LoVo (cell line): ENCODE measurements at places on chromosomes 3 and 15.

DNA sequence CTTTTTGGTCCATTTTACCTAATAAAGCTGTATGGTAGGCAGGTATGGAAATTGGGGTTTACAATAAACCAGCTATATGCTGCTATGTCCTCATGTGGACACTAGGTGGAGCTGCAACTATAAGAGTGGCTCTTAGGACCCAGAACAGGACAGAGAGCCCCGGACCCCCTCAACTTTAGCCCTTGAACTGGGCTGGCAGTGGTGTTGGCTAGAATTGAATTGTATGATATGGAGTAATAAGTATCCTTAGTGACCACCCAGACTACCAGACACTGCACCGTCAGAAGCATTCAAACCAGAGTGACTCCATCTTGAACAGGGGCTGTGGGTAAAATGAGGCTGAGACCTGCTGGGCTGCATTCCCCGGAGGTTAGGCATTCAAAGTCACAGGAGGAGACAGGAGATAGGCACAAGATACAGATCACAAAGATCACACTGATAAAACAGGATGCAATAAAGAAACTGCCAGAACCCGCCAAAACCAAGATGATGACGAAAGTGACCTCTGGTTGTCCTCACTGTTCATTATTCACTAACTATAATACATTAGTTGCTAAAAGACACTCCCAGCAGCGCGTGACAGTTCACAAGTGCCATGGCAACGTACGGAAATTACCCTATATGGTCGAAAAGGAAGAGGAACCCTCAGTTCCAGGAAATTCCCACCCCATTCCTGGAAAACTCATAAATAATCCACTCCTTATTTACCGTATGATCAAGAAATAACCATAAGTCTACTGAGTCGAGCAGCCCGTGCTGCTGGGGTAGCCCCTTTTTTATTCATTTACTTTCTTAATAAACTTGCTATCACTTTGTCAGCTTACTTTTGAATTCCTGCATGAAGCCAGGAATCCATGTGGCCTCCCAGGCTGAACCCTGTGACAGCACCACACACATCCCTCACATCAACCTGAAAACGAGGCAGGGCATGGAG lies 68.7 kb upstream of the BLM start:
- peak; percentile 78 for DNase-seq

GRCh38 chr3:57706462-57706861 lies 13.6 kb upstream of the DENND6A start:
- peak; percentile 73 for DNase-seq

DNA sequence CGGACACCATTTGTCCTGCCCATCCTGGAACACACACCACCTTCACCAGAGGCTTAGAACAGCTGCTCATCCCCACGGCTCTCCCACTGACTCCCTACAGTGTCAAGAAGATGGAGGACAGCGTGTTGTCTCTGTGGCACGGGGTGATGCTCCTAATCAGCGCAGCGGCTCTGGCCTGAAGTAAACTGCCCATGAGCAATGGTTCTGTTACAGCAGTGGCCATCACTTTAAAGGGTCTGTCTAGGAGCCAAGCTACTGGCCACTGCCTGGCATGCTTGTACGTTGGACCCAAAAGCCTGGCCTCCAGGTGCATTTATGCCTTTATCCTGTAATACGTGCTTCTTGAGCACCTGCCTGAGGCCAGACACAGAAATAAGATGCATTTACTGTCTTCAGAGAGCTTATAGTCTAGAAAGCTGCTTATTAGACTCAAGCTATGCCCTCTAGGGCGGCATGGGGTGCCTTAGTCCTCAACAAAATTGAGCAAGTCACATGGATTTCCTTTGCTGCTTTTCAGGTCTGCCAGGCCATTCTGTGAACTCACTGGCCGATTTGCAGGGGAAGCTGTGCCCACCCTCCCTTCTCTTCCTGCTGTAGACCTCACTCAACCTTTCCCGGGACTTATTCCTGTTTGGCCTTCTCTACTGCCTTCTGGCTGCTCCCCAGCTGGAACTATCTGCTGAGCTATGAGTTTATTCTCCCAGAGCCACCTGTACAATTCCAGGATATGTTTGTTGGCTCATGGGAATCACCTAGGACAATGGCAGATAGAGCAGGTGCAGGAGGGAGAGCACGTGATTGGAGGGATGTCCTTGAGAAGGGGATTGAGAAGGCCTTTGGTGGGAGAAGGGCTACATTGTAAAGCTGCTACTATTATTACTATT lies 51.9 kb downstream of the STARD5 start:
- no peak for DNase-seq

DNA sequence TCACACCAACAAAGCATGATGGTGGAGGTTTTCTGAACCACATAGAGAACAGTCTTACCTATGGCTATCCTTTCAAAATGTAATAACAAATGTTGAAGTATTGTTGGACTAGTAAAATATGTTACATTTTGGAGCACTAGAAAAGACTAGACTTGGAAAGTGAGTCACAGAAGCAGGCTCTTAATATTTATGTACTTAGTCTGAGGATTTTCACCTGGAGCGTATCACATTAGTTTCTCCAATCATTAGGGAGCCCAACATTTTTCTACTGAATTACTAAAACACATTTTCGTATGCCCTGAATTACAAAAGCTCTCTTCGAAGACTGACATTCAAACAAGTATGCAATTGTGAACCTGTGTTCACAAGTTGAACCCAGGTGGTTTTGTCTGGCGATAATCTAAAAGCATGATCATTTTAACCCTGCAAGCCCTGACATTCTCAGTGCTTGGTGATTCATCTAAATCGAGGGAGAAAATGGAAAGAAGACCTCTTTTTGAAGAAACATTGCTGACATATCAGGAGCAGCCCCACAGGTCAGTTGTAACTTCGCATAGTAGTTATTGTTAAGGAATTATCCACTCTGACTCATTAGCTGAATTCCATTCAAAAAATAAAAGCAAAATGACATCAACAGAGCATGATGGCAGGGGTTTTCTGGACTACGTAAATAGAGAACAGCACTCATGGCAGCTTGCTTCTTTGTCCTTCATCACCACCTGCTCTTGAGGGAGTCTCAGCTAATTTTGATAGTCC lies 679.8 kb upstream of the NECTIN3 start:
- DNase-seq: no peak

GRCh38 chr15:100277087-100277855 lies 64.5 kb downstream of the ADAMTS17 start:
- no peak for DNase-seq

DNA sequence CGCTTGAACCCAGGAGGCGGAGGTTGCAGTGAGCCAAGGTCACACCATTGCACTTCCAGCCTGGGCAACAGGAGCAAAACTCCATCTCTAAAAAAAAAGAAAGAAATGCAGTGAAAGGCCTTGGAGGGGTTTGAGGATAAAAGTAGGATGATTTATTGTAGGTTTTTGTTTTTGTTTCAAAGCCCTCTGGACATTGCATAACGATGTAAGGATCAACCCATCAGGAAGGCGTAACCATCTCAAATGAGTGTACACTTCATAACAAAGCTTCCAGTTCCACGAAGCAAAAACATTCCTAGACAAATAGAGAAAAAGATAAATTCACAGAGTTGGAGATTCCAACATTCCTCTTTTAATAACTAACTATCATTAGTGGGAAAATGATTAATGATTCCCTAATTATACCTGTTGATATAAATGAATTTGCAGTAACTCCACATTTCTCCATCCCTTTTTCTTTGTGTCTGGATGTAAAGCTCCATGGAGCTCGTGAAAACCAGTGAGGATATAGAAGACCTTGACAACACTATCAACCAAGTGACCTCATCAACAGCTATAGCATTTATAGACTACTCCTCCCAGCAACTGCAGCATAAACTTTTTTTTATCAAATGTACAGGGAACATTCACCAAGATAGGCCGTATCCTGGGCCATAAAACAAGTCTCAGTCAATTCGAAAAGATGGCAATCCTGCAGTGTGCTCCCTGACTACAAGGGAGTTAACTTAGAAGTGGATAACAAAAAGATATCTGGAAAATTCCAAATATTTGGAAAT lies 48.7 kb upstream of the PPP4R2 start:
- DNase-seq: no peak

DNA sequence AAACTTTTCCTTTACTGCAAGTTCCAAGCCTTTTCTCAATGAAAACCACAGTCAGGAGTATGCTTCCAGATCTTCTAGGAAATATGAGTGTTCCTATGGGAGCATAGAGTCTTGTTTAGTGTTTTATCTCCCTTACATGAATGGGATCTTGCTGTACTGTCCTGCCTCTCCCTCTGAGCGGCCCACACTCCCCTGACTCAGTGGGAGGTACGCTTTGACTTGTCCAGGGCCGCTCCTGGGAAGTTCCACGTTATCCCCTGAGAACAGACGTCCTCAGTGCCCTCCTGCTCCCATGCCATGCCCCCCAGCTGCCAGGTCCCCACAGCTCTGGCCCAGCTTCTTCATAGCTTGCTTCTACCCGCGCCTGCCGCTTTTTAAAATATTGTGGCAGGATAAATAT lies 28.9 kb upstream of the VPS33B start:
- no peak for DNase-seq

DNA sequence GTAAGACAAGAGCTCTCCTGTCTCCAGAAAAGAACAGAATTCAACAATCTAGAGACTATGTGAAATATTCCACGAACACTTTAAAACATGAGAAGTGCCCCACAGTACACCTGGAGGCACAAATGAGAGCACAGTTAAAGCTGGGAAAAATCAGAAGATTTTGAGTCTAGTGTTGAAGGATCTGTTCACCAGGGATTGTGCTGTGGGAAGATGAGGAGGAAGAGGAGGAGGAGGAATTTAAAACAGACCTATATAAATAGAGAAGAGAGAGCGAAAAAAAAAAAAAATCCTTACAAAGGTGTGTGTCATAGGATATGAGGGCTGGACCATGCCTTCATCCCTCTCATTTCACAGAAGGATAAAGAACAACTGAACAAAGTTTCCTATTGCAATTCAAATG lies 361.0 kb upstream of the SEMA6D start:
- no peak for DNase-seq

GRCh38 chr15:78811124-78811824 lies at the start of gene ADAMTS7:
Gene ADAMTS7 (minus strand): TSS chr15:78811464. CDS start chr15:78811220, 244 bp downstream.
- peak; percentile 79 for DNase-seq

GRCh38 chr15:92001307-92001706 lies 147.8 kb downstream of the SLCO3A1 start:
- no peak for DNase-seq

DNA sequence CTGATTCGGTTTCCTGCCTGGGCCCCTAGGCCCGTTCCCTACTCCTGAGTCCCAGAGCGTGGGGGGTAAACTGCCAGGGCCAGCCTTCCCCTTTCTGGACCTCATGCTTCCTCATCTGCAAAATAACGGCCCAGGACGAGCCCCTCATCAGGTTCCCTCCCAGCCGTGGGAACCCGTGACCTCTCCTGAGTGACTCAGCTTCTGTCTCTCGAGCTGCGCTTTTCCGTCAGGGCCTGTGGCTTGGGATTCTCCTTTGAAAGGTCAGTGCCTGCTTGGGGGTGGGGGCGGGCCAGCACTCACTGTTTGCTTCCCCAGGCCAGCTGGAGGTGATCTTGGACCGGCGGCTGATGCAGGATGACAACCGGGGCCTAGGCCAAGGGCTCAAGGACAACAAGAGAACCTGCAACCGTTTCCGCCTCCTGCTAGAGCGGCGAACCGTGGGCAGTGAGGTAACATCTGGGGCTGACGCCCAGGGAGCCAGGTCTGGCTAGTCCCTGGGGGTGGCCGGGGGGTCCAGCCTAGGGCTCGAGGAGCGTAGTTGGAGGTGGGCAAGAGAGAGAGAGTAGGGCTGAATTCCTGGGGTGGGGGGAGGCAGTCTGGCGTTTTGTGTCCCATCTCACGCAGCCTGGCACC lies 12.8 kb downstream of the MAN2A2 start:
- DNase-seq: no peak

GRCh38 chr3:180430896-180431295 lies 171.1 kb upstream of the TTC14 start:
- no peak for DNase-seq

GRCh38 chr15:79394231-79394630 lies 37.9 kb upstream of the MINAR1 start:
- DNase-seq: no peak

- DNase-seq: peak; percentile 18
These were observed 111.6 kb downstream of the KBTBD8 start for GRCh38 chr3:67109651-67110204.

DNA sequence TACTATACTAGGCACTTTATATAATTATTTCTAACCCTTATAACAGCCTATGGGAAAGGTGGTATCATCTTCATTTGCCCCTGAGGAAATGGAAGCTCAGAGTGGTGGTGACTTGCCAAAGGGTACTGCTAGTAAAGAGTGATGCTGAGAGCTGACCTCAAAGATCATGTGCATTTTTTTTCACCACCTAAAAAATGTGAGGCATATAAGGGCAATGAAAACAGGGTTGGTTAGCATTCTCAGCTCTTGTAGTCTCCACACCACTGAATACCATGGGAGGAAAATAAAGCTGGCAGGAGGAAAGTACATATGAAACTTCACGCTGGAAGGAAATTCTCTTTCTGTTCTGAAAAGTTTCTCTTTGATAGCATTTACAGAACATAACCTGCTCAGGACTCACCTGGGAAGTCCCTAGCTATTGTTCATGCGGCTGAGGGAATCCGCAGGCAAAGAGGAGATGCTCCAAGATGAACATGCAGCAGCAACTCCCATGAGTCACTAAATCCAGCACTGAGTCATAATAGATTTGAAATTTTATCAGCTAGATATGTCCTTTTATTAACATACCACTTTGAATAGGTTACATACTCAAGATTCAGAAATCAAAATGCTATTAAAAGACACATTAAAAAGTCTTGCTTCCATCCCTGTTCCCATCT lies 17.3 kb downstream of the FAIM start:
- DNase-seq: no peak

DNA sequence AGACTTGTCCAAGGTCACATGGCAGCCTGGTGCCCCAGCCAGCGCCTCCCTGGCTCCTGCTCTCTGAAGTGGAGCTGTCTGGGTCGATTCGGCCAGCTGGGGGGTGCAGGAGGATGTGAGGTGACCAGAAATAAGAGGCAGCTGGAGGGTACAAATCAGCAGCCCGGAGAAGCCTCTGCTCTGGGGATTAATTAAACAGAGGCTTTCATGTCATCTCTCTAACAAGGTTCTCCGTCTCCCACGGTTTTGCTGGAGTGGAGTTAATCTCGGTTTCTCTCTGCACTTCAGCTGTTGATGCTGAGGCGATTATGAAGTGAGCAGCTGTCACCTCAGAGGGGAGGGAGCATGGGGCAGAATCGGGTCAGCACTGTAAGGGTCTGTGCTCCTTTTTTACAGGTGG lies 236.8 kb downstream of the TLE3 start:
- no peak for DNase-seq

DNA sequence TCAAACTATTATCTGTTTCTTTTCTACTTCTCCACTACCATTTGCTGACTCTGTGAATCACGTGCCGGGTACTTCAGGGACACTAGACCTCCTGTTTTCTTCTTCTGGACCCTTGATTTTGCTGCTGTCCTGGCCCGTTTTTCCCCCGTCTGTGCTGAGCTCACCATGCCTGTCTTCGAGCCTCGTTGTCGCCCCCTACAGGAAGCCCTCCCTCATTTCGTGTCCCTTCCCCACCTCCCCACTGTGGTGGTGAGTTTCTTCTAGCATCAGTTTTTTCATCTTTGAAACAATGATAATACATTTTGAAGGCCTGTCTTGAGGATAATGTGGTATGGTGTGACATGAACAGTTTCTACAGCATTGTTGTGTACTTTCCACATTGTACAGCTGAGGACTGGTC lies 12.8 kb downstream of the GABRG3 start:
- DNase-seq: no peak

GRCh38 chr3:177377166-177377565 lies 179.9 kb upstream of the TBL1XR1 start:
- no peak for DNase-seq

GRCh38 chr3:27568393-27568792 lies 84.2 kb upstream of the SLC4A7 start:
- DNase-seq: no peak
